ENCODE measurements at places on chromosomes 16 and 17.

DNA sequence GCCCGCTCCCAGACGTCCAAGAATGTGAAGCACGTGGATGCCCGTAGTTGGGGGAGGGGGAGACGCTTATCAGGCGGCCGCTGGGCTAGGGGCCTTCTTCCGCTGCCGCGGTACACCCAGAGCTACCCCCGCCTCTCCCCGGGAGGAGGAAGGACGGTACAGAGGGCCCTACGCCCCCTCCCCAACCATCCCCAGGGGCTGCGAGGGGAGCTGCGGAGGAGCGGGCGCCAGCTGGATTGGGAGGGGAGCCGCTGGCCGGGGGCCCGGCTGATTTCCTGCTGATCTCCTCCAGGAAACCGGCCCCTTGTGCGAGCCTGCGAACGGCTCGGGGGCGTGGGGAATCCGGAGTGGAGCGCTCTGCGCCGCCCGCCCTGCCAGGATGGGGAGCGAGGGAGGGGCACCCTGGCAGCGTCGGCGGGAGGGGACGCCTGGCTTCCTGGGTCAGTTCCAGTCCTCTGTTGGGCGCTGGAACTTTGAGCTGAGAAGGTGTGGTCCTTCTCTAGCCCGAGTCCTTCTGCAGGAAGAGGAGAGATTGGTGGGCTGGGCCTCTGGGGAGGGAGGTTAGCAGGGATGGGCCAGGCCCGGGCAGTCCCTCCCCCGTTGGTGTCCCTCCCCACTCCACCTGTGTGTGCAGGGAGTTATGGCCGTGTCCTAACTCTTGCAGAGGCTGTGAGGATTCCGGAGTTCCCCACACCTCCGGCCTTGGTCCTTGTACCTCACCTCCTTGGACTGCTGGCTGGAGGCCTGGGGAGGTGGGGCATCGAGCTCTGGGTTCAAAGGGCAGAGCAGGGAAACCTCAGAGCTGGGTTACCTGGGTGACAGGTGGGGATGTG, 19.2 kb downstream of the GJD3 start:
- no peak for DNase-seq

- DNase-seq = no peak
These were observed 2.8 kb downstream of the CCL4 start for GRCh38 chr17:36106493-36106835.

DNA sequence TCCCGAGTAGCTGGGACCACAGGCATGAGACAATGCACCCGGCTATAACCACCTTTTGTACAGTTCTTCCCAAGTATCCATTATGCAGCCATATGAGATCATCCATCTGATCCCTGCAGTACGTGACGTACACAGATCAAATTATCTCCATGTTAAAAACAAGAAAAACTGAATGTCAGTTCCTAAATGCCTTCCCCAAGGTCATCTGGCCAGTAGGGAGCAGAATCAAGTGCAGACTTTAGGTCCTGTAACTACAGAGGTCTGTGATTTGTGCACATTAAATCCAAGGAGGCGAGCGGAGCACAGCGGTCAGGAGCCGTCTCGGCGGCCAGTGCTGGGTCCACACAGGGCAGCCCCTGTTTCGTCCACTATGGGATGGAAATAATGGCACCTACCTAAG, 23.7 kb downstream of the ZCCHC14 start:
- no peak for DNase-seq

- DNase-seq = no peak
These were observed 3.2 kb downstream of the PDE6G start for GRCh38 chr17:81652906-81653771.

- no peak for DNase-seq
These were observed 19.0 kb upstream of the TUBG2 start for GRCh38 chr17:42640121-42640520.
